ENCODE measurements at places on chromosomes 4 and X.
A peak's percentile ranks its signal among the peaks of the same experiment; 100 is the strongest.

DNA sequence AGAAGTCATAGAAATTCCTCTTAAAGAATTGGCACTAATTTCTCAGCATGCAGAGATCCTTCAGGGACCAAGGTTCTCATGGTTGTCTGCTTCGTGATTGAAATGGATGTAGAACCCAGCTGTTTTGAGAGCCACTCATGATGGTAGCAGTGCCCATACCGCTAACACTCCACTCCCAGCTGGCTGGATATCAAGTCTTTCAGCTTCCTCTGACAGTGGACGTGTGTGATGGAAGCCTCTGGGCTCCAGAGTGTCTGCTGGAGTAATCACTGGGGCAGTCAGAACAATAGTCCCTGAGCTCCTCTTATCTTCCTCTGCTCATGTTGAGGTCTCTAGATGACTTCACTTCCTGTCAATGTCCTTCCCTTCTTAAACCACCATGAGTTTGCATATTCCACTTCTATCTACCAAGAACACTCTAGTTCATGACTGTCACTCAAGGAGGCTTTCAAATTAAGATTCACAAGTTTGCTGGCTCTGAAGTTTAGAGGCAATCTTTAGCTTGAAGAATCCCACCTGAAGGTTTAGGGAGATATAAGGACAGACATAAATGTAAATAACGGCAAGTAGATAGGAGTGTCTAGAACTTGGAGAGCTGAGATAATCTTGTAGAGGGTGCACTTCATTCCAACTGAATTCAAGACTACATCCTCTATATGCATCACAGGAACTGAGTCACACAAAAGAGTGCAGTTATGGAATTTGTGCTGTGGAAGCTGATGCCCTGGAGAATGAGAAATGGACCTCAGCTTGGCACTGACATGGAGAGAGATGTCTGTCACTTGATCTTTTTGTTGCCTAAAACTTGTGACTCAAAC lies 64.5 kb upstream of the WDR1 start:
- peak; percentile 92 for ATAC-seq

DNA sequence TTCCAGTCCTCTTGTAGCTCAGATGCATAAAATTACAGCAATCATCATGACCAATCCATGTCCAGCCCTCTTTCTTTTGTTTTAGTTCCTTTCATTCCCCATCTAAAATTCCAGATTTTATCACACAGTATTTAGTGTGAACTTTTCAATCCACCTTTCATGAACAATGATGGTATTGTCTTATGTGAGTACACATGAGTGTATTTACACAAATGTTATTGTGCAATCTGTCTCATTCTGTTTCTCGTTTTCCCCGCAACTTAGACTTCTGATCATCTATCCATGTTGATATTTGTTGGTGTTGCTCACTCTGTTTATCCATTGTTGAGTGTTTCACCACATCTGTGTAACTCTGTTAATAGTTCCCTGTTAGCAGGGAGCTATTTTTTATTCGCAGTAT lies 9.4 kb upstream of the RASGEF1B start:
- ATAC-seq: no peak

DNA sequence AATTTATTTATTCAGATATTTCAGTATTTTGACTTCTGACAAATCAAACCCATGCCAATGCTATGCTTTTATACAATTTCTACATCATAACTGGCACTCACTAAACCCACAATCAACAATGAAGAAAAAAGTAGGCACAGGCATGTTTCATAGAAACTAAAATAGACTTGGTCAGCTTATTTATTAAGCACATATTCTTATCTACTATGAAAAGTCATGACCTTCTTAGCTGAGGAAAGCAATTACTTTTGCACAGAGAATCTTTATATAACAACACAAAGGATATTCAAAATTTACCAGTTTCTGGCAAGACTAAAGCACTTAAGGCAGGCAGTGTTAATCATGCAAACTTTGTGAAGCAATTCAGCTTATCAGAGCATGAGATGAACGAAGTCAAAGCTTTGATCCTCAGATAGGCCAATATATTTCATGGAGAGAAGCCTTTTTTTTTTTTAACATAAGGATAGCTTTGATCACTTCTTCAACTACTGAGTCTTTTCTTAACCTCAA lies 490.6 kb downstream of the INPP4B start:
- no peak for ATAC-seq

DNA sequence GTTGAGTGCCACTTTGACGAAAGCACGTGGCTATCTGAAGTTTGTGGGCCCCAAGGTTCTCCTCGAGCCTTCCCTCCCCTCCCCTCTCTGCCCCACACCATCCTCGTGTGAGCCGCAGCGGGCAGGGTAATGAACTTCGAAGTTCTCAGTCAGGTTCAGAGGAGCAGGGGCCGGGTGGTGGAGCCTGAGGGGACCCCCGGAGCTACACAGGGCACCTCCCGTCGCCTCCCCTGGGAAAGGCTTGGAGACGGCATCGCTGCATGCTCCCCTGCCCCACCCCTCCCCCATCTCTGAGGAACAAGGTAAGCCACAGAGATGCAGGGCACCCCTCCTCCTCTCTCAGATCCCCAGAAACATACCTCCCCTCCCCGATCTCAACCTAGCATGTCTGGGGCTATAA lies 2.8 kb upstream of the NKX1-1 start:
- ATAC-seq: no peak

GRCh38 chrX:123455693-123456092 lies 271.6 kb downstream of the GRIA3 start:
- ATAC-seq: no peak

- no peak for ATAC-seq
These were observed 14.3 kb downstream of the CT47C1 start for GRCh38 chrX:119087121-119087520.

- no peak for ATAC-seq
These were observed 7.6 kb upstream of the PGRMC2 start for GRCh38 chr4:128295255-128295654.

- no peak for ATAC-seq
These were observed 1146.0 kb downstream of the NLGN4X start for GRCh38 chrX:5082705-5083104.

DNA sequence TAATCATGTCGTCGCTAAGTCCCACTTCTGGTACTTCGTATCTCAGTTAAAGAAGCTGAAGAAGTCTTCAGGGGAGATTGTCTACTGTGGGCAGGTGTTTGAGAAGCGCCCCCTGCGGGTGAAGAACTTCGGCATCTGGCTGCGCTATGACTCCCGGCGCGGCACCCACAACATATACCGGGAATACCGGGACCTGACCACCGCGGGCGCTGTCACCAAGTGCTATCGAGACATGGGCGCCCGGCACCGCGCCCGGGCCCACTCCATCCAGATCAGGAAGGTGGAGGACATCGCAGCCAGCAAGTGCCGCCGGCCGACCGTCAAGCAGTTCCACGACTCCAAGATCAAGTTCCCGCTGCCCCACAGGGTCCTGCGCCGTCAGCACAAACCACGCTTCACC lies 11.3 kb downstream of the PNCK start:
- ATAC-seq: no peak

DNA sequence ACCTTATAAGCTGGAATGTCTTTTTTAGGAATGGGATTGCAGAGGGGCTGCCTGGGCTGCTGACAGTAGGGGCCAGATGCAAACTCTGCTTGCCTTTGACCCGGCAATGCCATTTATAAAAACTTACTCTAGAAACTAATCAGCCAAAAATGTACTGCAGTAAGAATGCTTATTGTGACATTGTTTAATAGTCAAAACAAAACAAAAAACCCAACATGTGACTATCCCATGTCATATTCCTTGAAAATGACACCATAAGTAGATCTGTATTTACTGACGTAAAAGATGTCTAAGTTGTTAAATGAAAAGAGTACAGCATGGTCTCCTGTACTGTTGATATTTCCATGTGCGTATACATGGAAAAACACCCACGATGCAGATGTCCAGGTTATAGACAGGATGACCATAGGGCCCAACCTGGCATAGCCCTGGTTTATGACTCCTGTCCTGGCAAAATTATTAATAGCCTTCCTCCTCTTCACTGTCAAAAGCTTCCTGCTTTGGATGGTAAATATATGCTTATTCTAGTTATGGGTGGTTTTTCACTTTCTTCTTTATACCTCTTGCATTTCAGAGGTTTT lies 138.9 kb downstream of the PTTG2 start:
- ATAC-seq: no peak

GRCh38 chr4:139460565-139460964 lies 6.6 kb downstream of the RAB33B start:
- ATAC-seq: no peak

GRCh38 chr4:56261027-56261426 lies 126.3 kb downstream of the AASDH start:
- peak; percentile 53 for ATAC-seq

DNA sequence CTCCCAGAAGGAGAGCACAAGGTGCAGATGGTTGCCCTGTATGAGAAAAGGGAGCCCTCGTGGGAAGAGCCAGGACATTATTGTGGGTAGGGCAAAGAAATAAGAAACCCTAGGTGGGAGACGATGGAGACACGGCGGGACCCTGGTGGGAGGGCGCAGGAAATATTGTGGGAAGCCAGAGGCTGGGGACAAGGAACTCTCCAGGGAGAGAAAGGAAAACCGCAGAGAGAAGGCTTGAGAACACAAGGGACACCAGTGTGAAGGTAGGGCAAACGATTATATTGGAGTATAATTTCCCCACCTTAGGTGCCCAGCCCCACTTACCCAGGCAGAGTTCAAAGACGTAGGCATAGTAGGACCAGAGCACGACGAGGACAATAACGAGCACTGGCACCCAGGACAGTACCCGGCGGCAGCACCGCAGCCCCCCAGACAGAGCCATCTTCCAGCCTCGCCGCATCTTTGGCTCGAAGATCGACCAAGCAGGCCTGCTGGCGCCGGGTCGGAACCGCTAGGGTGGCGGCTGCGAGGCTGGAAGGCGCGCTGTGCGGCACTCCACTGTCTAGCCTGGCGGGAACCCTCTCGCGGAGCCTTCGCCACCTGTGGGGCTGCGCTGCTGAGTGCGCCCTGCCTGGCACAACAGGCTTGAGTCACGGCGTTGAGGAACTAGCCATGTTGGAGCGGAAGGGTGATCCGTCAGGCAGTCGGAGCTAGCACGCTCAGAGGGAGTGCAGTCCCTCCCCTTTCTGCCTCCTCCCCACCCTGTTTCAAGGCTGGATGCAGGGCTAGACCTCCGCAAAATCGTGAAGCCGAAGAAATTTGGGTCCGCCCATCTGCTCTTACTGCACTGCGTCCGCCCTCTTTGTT lies at the start of gene ZDHHC15:
TSS of gene ZDHHC15 (minus strand) at position 473 of the 867 bp plus-strand sequence. CDS start at position 460, 13 bp downstream.
- ATAC-seq: peak; percentile 92

DNA sequence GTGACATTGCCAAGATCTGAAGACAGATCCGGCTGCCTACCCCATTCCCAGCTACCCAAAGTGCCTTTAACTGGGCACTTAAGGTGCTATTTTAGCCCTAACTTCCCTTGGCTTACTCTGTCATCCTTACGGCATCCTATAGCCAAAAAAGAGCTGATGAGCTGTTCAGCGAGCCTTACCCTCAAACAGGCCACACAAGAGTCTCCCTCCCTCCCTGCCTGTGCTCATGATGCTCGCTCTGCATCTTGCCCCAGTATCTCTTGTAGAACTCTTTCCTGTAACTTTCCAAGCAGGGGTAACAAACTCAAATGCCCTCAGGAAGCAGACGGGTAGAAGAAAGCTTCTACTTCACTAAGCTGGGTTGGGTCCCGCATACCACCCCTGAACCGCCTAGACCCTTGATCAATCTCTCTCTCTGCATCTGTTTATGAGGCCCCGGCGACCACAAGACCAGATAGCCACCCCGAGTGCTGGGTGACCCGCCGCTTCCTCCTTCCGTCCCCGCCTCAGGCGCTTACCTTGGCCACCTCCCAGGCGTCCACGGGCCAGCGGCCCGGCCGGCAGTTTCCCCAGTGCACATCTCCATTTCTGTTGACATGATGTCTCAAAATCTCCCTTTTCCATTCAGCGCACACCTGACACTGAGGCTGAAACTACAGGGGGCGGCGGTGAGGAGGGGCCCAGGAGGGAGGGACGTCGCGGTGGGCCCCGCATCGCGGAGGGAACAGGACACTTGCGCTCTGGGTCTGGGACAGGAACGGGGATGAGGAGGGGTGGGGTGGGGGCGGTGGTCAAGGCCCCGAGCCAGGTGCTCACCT lies 663 bp downstream of the CXorf38 start:
- ATAC-seq: peak; percentile 42

DNA sequence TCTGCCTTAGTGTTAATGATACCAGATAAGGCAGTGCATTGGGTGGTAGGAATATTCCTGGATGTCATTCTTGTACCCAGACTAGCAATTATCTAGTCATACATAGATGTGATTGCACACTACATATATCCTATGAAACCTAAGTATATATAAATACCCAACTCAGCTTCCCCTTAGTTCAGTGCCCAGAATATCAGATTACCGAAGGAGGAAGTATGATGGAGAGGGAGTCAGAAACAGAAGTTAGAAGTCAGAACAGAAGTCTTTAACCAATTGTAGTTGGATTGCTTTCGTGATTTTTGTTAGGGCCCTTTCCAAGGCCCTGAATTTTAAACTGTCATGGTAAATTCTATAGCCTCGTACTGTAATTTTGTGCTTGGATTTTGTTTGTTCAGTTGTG lies 42.9 kb downstream of the MOB1B start:
- ATAC-seq: no peak

- ATAC-seq: no peak
These were observed 70.5 kb upstream of the PRSS48 start for GRCh38 chr4:151206241-151207005.

- ATAC-seq: no peak
These were observed 40.8 kb downstream of the EVC start for GRCh38 chr4:5751666-5752375.

GRCh38 chr4:41185614-41186592 lies 28.4 kb downstream of the APBB2 start:
- no peak for ATAC-seq

DNA sequence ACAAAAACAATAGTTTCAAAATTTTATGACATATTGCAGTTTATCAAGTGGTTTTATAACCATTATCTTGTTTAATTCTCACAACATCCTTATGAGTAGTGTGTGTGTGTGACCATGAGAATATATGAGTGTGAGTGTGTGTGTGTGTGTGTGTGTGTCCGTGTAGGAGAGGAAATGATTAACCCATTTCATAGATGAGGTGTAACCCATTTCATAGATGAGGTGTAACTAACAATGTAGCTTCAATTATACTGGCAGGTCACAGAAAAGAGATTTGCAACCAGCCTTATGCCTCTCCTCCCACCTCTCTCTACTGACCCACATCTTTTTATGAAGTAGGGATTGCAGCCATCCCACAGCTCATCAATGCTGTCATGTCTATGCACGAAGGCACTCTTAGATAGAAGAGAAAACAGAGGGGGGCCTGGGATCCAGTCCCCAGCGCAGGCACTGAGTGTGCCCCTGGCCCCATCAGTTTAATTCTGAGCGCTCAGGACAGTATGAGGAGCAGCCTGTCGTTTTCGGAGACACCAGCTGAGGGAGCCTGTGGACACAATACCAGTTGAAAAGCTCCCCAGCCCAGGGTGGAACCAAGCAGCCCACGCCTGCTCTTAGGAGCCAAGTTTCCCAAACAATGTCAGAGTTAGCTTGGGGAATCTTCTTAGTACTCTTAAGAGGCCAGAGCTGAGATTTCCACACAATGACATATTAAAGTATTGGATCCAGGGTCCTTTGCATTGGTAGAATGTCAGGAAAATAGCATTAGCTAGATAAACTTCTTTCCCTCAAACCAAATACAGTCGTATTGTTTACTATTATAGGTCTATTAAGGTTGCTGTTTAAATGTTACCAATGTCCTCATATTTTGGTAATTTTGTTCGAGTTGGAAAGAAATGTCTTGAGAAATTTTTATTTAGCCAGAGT lies 88.6 kb downstream of the PALLD start:
- ATAC-seq: peak; percentile 13
